ENCODE measurements at places on chromosomes 1 and 21. TPM values are rescaled to one million over a fixed set of nuclear protein-coding genes. Genes with fewer than 3 reads are reported as not detected.
A peak's percentile ranks its signal among the peaks of the same experiment; 100 is the strongest.

- no peak for DNase-seq
These were observed 124.3 kb downstream of the VAV3 start for GRCh38 chr1:107840725-107841124.

- no peak for DNase-seq
These were observed 37.9 kb upstream of the DUSP10 start for GRCh38 chr1:221779771-221780170.

GRCh38 chr1:198087831-198088230, 69.0 kb upstream of the NEK7 start:
- no peak for DNase-seq

DNA sequence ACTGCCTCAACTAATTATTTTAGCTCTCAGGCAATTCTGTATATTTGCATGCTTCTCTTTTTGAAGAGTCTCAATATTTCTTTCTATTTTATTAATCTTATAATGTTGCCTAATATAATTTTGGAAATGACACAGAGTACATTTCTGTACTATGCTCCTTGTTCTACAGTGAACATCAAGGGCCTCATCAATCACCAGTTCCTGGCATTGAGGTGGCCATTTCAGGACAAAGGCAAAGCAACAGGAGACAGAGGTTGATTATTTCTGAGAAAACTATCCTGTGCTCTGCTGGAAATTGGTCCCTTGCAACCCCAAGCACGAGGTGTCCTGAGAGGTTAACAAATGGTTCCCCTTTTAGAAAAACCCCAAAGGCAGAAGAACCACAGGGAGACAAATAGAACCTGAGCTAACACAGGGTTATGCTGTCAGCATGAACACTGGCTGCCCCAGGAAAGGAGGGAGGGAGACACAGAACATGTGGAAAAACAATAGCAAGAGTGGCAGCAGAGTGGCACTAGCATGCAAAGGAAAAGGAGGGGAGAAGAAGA, 63.9 kb upstream of the VAV3 start:
- DNase-seq = no peak

DNA sequence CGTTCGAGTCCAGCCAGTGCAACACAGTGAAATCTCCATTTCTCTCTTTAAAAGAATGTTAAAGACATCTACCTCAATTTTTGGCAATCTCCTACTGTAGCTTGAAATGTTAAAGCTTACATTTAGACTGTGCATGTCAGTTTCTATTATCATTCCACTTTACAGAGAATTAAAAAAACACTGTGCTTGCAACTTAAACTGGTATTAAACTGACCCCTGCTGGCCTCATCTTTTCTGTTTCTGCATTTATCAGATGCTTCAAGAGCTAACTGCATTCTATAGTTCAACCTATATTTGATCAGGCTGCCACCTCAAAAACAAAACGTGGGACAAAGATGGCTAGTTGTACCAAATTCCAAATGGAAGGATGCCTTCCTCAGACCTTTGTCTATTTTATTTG, 226.5 kb downstream of the SMYD3 start:
- peak; percentile 61 for DNase-seq

DNA sequence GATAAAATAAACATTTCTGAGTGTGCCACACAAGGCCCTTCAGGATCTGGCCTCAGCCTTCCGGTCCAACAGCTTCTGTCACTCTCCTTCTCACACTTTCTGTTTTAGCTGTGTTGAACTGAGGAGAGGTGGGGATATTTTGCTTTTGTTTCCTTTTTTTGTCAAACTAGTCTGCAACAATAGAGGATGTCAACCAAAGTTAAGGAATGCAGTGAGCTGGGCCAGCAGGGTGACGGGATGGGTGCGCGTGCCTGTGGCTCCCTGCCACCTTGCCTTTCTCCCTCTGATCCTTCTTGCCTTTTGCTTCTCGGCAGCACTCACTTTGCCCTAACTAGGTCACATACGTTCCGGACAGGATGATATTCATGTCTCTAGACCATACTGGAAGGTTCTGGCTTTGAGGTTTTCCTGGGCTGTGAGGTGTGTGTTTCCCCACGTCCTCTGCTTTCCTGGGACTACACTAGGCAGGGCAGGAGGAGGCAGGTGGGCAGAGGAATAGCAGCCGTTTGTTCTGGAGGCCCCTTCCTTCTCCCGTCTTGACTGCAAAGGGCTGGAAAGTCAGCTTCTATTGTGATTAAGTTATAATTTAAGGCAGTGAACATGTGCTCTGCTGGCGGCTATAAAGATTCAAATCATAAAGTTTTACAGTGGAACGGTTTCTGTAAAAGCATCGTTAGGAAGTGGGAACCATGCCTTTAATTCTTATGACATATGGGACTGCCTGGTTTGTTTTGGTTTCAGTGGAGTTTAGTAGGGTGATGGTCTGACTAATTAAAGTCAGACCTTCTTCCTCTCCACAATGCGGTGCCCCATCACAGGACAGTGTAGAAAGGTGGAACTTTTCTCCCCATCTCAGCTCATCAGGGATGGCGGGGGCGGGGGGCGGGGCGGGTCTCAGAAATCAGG, 67.8 kb downstream of the RNF220 start:
- peak; percentile 33 for DNase-seq

DNA sequence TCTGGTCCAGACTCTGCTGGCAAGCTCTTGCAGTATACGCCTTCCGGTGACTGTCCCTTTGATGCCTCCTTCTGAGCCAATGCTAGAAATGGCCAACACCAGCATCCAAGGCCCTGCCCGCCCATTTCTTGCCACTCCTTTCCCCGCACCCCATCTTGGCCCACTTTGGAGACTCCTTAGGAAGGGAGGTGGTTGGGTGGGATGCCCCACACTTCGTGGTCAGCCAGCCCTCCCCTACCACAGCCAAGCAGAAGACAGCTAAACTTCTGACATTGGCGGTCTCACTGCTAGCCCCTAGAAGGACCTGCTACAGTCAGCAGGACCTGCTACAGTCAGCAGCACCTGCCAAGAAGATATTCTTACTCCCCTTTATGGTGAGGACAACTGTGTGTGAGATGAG, 73.5 kb upstream of the CLDN14 start:
- no peak for DNase-seq

DNA sequence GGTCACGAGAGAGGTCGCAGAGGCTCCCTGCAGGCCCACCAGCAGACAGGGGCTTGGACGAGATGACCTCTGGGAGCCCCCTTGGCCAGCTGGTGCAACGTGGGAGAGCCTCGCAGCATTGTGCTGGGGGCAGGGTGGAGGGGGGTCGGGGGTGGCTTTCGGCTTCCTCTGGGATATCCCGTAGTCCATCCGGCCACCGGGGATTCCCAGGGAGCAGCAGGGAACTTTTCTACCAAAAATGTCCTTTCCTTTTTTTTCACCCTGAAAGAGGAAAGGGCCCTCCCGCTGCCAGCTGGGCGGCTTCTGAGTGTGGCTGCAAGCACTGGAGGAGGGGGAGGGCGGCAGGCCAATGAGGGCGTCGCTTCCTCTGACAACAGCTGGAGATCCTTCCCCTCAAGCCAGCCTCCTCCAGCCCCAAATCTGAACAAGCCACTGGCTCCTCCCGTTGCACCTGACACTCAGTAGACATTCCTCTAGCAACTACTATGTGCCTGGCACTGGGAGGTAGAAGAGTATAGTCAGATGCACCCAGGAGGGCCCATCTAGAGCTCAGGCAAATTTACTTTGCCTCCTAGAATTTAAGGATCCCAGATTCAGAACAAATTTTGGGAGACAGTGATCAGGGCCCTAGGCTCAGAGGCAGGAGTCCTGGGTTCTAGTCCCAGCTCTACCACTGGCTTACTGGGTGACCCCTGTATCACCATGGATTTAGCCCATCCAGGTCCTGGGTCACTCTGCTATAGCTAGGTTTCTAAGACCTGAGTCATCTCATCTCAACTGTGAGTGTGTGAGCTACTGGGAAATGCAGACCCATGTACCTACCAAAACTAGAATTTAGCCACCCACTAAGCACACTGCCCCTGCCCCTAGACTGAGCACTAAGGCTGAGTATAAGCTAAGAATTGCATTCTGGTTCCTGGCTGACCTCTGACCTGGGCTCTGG, 2.7 kb downstream of the MOB3C start:
- peak; percentile 92 for DNase-seq

GRCh38 chr1:22262583-22262982, 119.7 kb upstream of the WNT4 start:
- DNase-seq = no peak

GRCh38 chr1:3911981-3912808, 12.1 kb upstream of the C1orf174 start:
- no peak for DNase-seq

DNA sequence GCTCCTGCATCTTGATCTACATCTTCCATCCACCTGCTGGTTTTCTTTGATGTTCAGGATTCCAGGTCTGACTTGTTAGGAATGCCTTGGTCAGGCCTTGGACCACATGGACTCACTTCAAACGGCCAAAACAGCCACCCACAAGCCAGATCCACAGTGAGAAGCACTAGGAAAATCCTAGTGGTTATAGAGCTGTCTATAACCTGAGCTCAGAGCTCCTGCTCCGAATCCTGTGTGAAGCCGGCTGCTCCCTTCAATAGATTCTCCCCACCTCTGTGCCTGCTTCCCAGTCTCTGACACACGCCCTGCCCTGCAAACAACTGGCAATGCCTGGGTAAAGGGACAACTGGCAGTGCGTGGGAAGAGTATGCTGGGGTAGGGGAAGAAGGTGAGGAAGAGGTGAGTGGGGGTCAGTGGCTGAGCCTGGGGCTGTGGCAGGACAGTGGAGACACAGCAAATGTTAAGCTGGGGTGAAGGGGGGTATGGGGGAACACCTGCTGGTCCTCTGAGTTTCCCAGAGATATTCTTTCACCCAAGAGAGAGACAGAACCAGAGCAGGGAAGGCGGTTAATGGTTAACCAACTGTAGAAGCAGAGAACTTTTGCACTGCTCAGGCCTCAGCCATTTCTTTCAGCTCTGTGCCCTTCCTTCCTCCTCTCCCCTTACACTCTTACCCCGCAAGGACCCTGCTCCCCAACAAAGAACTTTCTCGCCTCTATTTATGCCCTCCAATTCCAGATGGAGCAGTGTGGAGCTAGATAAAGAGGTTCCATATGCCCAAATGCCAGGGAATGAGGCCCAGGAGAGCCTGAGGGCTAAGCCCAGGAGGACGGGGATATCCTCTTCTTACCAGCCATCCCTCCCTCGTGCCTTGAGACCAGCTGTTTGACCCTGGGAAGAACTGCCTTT, 4.5 kb downstream of the PLXNA2 start:
- DNase-seq = no peak

DNA sequence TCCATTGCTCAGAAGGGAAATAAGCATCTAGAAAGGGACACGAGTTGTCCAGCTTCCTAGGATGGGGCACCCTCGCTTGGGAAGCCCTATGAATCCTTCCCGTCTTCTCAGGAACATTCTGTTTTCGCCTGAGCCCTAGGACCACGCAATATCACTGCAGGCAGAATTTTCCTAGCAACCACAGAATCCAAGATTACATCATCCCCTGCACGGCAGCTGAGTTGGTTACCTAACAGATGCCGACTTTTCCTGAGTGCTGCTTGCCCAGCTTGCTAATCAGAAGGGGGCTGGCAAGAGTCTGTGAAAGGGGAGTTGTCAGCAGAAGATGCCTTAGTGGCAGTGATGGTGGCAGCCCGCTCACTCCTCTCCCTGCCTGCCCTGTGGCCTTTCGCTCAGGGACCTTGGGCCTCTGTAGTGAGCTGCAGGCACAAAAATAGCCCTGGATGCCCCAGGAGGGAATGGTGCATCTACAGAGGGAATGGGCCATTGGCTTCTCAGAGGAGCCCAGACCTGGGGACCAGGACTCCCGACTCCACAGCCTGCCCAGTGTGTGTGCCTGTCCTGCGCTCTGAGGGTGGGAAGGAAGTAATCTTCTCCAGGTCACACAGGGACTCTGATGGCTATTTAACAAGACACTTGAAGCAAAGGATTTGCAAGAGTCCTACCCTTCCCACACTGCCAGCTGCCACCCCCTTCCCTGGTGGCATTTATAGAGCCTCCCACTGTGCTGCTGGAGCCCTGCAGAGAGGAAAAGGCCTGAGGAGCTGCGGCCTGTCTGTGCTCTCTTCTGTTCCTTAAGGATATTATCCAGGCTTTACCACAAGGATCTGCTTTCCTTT, 28.9 kb upstream of the CLSTN1 start:
- no peak for DNase-seq

DNA sequence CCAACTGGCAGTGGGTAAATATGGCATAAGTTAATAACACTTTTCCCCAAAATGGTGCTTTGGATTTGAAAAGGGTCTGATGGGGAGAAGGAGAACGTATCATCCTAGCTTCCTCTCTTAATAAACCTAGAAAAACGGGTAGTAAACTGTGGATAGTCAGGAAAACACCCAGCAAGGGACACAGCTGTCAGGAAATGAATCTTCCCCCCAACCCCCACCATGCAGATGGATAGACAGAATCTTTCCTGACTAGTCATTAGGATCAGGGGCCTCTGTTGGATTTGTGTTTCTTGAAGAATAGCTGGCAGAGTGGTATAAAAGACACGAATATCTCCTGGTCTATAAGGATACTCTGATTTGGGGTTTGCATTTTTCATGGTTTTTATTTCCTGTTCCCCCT, 22.5 kb upstream of the LAX1 start:
- DNase-seq = no peak

GRCh38 chr1:198939956-198940355, 301.1 kb downstream of the PTPRC start:
- DNase-seq = no peak

GRCh38 chr1:164836614-164837018, 277.6 kb downstream of the PBX1 start:
- DNase-seq = peak; percentile 77

GRCh38 chr1:206551986-206552326, 44.6 kb downstream of the RASSF5 start:
- DNase-seq = no peak

GRCh38 chr21:44761747-44762208, 39.8 kb downstream of the UBE2G2 start:
- no peak for DNase-seq

DNA sequence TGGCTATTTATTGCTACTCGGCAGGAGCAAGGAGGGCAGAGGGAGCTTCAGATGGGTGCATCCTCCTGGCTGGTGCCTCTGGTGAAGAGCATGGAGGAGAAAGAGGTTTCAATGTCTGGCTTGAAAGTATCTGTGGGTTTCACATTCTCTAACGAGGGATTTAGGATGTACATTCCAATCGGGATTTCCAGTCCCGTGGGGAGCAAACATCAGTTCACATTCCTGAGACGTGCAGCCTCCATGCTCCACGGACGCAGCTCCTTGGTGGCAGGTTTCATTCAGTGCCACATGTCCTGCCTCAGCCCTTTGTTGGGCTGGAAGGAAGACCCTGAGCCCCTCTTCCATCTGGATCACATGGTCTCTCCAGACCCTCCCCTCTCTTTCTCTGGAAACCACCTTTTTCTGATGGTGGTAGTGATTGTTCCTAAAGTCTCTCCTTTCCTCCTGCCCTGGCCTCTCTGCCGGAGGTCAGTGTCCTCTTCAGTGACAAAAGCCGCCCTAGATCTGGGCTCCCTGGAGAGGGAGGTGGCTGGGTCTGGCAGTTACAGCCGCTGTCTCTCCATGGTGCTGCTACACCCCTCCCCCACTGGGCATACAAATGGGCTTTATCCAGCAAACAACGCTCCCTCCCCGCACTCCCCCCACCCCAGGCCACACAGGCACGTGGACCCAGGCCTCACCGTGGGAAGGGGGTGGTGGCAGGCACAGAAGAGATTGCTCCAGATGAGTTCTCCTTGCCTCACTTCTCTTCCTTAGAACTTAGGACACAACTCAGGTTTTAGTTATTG, 826 bp upstream of the CA14 start:
- peak; percentile 43 for DNase-seq

Gene MED8
- 35.9 TPM for polyA plus RNA-seq

Gene IQGAP3
- 0.42 TPM for polyA plus RNA-seq

Gene EXOSC10
- 37.1 TPM for polyA plus RNA-seq

Gene AJAP1
- 0.05 TPM for polyA plus RNA-seq

Gene ADAMTS5
- polyA plus RNA-seq = 0.88 TPM

Gene SLAMF8
- polyA plus RNA-seq = 67.0 TPM

Gene CD2
- 5.2 TPM for polyA plus RNA-seq

Gene SPRR3
- polyA plus RNA-seq = 1.2 TPM

Gene VAV3
- 1.7 TPM for polyA plus RNA-seq

Gene SYPL2
- 1.3 TPM for polyA plus RNA-seq

Gene TRABD2B
- polyA plus RNA-seq = 0.82 TPM

Gene CHODL
- polyA plus RNA-seq = 0.13 TPM
